Activated naive CD4-positive, alpha-beta T cell (primary cell): ENCODE measurements at places on chromosomes 2 and 18.

DNA sequence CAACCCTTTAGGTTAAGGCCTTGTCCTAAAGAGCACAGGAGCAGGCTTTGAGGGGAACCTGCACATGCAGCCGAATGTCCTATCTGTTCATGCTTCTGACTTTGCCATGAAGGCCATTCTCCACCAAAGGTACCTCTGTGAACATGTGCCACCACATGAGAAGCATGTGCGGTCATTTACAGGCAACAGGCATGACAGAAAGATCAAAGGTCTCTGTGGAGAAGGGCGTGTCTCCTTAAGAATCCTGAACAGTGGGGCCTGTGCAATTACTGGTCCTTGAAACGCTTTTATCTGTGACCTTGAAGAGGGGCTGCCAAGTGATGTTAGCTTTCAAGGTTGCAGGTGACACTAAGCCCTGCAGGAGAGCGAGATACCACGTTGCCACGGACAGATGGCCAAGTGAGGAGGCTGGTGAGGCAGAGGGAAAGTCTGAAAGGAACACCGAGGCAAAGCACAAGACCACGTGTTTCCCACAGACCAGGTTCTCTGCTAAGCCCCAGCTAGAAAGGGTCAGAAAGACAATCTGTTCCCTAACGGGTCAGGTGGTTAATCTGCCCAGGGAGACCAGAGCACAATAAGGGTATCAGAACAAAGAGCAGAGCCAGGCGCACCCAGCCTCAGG is 19.5 kb upstream of the POMC start:
- DNase-seq: no peak

- no peak for DNase-seq
Measured at GRCh38 chr2:203972066-203972465, 35.5 kb downstream of the ICOS start.

DNA sequence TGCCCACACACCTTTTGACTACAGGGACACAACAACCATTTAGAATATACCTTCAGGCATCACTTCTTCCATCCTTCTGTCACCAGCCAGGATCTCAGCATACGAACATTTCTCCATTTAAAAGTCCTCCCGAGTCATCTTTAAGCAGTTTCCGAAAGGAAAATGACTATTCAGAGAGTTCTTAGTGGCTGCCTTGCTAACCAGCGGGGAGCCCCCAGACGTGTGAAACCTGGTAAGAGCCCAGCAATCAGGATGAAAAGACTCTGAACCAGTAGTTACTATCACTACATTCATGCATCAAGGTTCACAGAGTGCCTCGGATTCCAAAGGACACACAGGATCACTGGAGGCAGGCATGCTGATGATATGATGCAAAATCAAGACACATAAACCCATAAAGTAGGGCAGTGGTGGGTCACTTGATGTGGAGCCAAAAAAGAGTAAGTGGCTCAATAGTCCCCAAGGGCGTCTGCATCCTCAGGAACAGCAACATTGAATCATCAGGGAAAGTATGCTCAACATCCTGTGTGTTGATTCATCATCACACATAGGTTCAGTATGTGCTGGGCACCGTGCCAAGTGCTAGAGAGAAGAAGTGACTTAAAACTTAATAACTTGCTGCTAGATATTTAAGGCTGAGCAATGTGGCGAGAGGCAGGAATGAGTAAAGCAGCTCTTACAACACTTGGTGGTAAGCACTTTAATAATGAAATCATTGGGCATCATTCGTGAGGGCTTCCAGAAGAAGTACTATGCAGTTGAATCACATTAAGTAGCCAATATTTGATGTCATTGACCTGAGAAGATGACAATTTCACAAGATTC is 4.4 kb downstream of the CCL20 start:
- no peak for DNase-seq

- no peak for DNase-seq
Measured at GRCh38 chr2:237520290-237520689, 33.2 kb downstream of the MLPH start.

DNA sequence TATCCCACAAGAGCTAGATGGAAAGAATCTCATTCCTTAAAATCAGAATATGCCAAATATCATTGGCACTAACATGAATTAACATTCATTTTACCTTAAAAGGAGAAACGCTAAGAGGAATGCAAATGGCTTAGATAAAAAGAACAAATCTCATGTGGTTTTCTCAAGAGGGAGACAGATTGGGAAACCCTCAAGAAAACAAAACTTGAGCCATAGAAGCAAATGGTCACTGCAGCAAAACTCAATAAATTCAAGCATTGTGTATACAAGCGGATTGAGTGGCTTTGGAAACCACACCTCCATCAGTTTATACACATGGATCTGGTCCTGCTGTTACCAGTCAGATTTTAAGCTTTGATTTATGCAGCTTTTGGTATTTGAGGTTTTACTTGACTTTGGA is 1331.8 kb upstream of the ZEB2 start:
- DNase-seq: no peak

DNA sequence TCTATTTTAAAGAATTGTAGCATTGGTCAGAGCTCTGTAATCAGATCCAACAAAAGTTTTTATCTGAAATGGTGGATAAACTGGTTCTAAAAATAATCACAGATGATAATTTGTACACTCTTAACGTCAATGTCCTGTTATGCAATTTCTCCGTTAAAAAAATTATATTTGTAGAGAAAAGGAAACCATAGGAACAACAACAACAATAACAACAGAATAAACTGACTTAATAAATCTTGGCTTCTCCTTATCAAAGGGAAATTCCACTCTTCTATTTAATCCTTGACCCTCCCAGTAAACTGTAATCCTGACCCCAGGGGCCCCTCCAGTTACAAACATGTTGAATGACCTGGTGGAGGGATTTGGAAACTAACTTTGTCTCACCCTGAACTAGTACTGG is 78.6 kb upstream of the ZFP36L2 start:
- no peak for DNase-seq

DNA sequence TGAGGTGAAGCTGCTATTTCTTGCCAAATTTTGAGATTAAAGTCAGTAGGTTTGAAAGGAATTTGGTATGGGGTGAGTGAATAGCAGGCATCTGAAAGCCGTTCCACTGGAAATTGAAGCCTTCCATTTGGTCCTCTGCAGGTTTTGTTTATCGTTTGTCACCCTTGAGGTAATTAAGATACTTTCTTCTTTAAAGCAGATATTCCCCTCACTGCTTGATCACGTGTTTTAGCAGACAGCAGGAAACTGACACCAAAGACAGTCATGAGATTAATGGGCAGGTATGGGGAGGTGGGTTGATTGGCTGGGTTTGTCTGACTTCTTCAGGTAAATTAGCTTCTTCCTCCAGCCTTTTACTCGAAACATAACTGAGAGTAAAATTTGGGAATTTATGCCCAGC is 10.7 kb downstream of the LPIN1 start:
- no peak for DNase-seq

- DNase-seq: no peak
Measured at GRCh38 chr18:79599441-79599931, 80.1 kb upstream of the CTDP1 start.

GRCh38 chr2:174555998-174556397 is 41.6 kb downstream of the WIPF1 start:
- no peak for DNase-seq

- no peak for DNase-seq
Measured at GRCh38 chr2:14134771-14135170, 497.7 kb upstream of the LRATD1 start.
